ENCODE measurements at places on chromosomes 6 and 20.

- DNase-seq: no peak
Measured at GRCh38 chr6:11710311-11710761, 68.3 kb downstream of the ADTRP start.

DNA sequence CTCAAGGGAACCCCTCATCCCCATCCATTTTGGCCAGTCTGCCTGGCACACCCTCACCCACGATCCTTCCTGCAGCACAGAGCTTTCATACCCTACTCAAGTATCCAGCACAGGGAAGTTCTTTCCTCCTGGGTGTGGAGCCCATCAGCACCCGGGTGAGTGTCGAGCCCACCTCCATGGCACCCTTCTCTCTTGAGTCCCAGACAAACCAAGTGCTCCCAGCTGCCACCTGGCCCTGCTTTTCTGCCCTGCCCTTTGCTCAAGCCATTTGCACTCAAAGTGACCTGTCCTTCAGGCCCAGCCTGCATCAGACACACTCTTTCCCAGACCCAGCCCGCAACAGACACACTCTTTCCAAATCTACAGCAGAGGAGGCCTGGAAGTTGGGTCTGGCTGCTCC lies 257.2 kb downstream of the DLL1 start:
- DNase-seq: no peak

DNA sequence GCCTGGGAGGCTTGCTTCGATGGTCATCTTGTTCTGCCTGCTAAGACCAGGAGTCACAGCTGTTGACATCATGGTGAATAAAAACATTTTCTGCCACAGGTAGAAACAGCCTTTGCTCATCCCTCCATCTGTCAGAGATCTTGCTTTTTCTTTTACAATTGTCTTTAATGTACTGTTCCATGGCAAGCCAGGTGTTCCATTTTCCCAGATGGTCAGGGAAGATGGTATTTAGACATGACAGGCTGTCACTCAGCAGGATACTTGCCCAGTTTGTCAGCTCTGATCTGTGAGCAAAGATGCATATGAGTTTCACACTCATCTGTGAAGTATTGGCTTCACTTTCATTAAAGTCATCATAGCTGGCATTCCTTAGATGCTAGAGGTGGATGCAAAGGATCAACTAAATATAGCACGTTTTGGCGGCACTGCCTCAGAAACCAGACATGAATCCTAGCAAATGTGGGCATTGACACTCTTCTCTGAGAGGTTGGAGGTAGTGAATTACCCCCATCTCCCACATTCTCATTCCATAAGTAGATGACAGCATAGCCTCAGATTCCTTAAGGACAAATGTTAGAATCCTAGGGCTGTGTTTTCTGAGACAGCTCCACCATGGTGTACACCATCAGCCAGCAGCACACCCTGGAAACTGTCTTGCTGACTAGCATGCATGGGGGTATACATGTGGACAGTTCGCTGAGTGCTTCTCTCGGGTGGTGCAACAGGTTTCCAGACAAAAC lies 4.2 kb downstream of the SSTR4 start:
- DNase-seq: no peak

DNA sequence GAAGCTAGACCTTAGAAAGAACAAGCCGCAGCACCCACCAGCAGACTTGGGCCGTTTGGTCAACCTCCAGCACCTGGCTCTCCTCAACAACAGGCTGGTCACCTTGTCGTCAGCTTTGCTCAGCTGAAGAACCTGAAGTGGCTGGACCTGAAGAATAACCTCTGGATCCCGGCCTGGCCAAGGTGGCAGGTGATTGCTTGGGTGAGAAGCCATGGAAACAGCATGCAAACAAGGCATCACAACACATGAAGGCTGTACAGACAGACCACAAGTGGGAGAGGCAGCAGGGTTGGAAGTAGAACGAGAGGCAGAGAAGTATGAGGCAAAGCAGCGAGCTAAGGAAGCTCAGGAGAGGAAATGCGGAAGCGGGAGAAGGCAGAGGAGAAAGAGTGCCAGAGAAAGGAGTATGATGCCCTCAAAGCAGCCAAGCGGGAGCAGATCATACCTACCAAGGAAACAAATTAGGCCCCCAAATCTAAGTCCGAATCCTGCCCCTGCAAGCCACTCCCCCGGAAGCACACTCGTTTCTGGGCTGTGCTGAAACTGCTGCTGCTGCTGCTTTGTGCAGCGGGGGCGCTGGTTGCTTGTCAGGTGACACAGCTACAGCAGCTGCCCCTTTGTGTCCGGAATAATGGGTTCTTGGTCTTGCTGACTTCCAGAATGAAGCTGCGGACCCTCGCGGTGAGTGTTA lies 121.6 kb upstream of the LGSN start:
- no peak for DNase-seq

DNA sequence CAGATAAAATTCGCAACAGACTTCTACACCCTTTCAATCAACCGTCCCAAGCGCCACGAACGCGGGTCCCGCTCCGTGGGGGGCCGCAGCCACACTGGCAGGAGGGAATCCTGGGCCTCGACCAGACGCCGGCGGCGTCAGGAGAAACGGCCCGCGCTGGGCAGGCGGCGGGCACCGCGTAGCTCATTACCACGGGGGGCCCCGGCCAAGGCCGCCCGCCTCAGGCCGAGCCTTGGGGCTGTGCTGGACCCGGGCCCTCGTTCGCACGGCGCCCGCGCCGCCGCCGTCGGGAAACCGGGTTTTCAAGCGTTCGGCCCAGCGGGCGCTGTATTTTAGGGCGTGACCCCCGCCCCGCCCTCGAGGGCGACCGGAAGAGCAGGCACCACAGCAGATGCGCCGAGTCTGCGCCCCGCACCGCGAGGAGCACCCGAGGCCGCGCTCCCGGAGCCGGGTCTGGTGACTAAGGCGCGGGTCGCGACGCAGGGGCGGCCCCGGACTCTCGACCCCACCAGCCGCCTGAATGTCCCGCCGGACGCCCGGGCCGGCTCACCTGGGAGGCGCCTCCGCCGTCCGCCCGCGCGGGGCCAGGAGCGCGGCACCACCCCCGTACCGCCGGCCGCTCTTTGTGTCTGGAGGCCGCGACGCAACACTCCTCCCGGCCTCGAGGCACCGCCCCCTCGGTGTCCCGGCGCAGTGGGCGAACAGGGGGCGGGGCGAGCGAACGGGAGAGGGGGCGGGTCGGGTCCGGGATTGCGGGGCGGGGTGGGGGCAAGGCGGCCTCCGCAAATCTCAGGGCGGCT lies at the start of gene NINL:
NINL (minus strand) TSS at position 627 of the 800 bp plus-strand sequence. CDS start 58,944 bp downstream, outside the sequence.
- no peak for DNase-seq

DNA sequence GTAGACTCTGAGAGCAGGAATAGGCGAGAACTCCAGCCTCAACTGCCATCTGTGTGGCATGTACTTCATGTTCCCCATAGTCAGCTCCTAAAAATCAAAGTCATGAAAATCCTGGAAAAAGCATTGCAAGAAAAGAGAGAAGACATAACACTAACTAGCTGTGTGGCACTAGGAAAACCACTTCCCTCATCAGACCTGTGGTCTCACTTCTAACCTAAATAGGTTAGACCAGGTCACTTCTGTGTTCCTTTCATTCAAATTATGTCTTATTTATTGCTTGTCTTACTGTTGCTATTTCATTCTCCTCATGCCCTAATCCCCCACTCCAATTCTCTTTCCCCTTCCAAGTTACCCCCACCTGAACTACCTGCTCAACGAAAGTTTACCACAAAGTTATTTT lies 70.2 kb downstream of the TNFRSF21 start:
- no peak for DNase-seq

- DNase-seq: no peak
Measured at GRCh38 chr20:588476-588875, 21.6 kb downstream of the TCF15 start.

All from Panc1 (cell line).